ENCODE measurements at places on chromosomes 4 and X.

DNA sequence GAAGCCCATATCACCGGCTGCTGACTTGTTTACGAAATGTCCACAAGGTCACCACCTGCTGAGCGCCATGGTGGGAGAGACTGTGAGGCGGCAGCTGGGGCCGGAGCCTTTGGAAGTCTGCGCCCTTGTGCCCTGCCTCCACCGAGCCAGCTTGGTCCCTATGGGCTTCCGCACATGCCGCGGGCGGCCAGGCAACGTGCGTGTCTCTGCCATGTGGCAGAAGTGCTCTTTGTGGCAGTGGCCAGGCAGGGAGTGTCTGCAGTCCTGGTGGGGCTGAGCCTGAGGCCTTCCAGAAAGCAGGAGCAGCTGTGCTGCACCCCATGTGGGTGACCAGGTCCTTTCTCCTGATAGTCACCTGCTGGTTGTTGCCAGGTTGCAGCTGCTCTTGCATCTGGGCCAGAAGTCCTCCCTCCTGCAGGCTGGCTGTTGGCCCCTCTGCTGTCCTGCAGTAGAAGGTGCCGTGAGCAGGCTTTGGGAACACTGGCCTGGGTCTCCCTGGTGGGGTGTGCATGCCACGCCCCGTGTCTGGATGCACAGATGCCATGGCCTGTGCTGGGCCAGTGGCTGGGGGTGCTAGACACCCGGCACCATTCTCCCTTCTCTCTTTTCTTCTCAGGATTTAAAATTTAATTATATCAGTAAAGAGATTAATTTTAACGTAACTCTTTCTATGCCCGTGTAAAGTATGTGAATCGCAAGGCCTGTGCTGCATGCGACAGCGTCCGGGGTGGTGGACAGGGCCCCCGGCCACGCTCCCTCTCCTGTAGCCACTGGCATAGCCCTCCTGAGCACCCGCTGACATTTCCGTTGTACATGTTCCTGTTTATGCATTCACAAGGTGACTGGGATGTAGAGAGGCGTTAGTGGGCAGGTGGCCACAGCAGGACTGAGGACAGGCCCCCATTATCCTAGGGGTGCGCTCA is 8.7 kb upstream of the MSANTD1 start:
- DNase-seq, result no peak

GRCh38 chr4:189136462-189136861 is 804.2 kb upstream of the FRG1 start:
- no peak for DNase-seq

- no peak for DNase-seq
Measured at GRCh38 chr4:148437439-148437838, 4.8 kb downstream of the NR3C2 start.

- no peak for DNase-seq
Measured at GRCh38 chr4:93394545-93395081, 433.9 kb upstream of the ATOH1 start.

- no peak for DNase-seq
Measured at GRCh38 chr4:25446611-25447010, 69.5 kb downstream of the ANAPC4 start.

GRCh38 chrX:10138726-10139125 is 18.0 kb upstream of the CLCN4 start:
- no peak for DNase-seq

- no peak for DNase-seq
Measured at GRCh38 chr4:77126809-77127208, 30.2 kb upstream of the CCNG2 start.

DNA sequence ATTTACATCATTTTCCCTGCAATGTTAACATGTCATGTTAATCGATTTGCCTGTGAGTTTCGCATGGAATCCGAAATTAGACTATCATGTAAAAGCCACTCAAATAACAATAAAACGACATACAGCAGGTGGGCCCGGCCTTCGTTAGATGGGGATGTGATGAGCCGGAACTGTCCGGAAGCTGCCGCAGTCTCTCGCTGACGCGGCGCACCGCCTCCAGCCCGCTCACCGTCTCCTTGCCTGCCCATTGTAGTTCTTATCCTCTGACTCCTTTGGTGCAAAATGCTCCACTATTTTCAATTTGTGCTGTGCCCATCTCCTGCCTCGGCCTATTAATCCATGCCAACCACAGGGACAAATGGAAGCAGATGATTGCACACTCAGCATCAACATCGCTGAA is 877.5 kb upstream of the TENM3 start:
- DNase-seq, result no peak

GRCh38 chr4:8227201-8227770 is 28.2 kb downstream of the SH3TC1 start:
- no peak for DNase-seq

- DNase-seq, result no peak
Measured at GRCh38 chr4:98996765-98997068, 1.2 kb downstream of the METAP1 start.

- no peak for DNase-seq
Measured at GRCh38 chr4:146105464-146105863, 70.1 kb upstream of the LSM6 start.

DNA sequence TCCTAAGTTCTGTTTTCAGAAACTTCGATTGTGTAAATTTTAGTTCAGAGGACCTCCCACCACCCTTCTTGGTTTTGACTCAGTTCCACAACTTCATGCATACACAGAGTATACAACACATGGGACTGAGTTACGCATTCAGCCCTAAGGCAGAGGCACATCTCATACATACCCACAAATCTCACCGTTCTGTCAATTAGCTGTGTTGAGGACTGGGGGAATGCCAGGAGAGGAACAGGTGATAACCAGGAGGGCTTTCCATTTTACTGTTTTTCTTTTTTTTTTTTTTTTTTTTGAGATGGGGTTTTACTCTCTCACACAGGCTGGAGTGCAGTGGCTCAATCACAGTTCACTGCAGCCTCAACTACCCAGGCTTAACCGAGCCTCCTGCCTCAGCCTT is 150.2 kb downstream of the TSPAN5 start:
- no peak for DNase-seq

DNA sequence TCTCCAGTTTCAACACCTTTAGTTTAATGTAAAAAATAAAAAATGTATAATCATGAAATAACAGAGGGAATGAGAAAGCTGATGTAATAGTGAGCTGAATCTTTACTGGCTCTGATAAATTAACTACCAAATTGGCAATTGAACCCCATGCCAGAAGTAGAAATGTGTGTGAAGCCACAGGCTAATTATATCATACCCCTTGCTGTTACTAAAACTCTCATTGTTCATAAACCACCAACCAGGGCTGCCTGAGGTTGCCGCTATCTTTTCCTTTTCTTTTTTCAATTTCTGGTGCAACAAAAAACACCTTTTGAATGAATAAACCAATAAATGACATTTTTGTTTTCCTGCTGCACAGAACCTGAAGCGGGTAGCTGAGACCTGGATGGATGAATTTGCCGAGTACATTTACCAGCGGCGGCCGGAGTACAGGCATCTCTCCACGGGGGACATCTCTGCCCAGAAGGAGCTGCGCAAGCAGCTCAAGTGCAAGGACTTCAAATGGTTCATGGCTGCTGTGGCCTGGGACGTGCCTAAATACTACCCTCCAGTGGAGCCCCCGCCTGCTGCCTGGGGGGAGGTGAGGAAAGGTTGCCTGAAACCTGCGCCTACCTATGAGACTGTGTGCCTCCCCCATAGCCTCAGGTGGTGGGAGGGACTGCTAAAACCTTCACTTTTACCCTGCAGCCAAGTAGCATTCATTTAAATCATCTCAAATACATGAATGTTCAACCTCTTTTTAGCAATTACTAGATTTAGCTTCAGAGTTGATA is 216.7 kb upstream of the GALNT7 start:
- no peak for DNase-seq

GRCh38 chr4:115058533-115058932 is 54.9 kb downstream of the NDST4 start:
- DNase-seq, result no peak

GRCh38 chr4:73258436-73258685 is 237 bp downstream of the ANKRD17 start:
- DNase-seq, result no peak

DNA sequence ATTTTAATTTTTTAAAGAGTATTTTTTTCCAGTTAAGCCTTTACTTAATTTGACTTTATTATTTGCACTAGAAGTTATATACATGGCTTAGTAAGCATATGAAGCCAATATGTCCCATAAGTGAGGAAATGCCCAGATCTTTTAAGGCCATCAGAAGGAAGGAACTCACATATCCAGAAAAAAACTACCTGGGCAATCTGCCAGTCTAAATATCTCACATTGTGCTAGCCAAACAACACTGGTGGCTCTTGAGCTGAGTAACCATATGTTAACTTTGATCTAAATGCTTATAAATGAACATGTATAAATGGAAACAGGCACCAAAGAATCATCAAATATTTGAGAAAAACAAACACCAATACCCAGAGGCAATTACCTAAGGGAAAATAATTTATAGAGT is 138.6 kb upstream of the APOOL start:
- no peak for DNase-seq

DNA sequence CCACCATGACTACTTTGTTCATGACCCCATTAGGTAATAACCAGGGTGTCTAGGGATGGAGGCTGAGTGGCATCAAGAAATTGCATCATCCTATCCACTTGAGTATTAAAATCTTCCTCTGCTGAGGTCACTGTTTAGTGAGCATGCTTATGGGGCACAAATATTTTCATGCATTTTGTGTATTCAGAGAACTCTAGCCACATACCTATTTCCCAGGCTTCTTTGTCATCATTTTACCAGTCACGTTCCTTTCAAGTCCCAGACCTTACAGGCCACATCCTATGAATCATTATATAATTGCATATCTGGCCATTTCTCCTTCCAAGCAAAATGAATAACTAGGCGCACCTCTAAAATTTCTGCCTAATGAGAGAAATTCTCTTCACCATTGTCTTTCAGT is 1882.9 kb upstream of the AGA start:
- no peak for DNase-seq

GRCh38 chr4:66946761-66947160 is 598.5 kb downstream of the CENPC start:
- DNase-seq, result no peak

DNA sequence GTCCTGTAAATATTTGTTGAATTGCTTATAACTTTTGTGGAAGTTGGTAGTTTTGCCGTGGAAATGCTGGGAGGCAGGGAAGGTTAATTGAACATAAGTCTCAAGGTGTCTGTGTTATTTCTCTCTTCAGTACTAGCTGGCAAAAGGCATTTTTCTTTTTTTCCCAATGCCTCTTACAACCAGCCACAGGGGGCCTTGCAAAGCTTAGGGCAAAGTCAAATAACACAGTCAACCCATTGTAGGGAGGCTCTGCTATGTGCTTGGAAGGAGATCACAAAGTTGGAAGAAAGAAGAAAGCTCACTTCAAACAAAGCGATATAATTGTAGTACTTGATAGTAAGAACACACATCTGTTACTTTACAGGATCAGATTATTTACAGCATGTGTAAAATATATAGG is 802.6 kb downstream of the PDHA2 start:
- no peak for DNase-seq

GRCh38 chrX:11647138-11647537 is 18.6 kb downstream of the ARHGAP6 start:
- no peak for DNase-seq

DNA sequence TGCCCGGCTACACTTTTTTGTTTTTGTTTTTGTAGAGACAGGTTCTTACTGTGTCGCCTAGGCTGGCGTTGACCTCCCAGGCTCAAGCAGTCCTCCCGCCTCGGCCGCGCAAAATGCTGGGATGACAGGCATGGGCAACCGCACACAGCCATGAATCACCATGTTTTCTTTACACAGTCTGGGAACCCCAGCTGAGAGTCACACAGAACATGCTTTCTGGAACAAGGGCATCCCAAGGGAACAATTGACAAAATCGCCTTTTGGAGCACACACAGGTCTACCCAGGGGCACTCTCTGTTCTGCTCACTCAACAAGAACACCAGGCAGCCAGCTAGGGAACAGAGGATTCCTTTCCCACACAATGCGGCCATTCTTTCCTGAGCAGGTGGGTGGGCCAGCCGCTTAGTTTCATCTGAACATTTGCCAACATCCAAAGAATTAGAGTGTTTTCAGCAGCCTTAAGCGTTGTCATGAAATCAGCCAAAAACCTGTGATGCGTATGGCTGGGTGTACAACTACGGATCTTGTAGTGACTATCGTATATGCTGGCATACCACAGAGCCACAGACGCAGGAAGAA is 15.7 kb downstream of the PRKX start:
- no peak for DNase-seq

DNA sequence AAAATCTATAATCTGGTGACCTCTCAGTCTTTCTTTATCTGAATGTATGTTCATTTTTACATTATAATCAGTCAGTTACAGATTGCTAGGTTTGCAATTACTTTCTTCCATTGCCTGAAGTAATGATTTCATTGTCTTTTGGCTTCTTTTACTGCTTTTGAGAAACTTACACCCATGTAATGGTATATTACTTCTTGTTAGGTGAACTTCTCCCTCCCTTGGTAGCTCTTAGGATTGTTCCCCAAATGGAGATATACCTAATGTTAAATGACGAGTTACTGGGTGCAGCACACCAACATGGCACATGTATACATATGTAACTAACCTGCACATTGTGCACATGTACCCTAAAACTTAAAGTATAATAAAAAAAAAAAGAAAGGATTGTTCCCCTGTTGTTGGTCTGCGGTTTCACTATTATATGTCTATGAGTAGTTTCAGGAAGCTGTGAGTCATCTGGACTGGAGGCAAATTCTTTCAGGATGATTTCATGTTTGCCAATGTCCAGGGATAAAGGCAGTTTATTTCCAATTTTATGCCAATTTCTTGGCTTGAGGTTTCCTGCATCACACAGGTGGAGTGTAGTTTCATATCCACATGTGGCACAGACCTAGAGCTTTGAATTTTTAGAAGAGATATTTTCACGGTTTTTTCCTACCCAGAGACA is 21.8 kb downstream of the SPANXC start:
- DNase-seq, result no peak

DNA sequence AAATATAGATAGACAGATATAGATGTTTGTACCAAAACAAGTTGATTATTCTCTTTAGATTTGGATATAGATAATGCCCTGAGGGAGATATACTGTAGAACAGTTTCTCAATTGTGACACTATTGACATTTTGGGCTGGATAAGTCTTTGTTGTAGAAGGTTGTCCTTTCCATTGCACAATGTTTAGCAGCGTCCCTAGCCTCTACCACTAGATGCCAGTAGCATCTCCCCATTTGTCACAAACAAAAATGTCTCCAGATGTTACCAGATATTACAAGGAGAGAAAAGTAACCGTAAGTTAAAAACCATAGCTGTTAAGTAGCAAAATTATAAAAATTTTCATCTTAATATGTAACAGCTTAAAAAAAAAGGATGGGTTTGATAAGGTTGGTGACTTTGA is 2595.3 kb downstream of the ARAP2 start:
- DNase-seq, result no peak

DNA sequence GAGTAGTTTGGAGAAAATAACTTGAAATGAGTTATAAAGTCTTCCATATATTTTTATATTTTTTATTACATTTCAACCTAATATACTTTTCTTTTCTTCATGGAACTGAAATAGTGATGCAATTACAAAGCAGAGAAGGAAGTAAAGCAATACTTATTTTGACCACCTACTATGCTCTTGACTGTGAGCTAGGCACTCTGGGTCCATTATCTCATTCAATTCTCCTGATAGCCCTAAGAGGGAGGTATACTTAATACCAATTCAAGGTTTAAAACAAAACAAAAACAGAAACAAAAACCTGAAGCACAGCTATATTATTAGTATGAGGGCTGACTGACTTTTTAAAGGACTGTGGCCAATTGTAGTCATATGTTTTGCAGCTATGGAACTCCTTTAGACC is 193.5 kb downstream of the MAD2L1 start:
- DNase-seq, result no peak

Data from CD4-positive, alpha-beta T cell treated with Interleukin-2 at 100 ng/mL for 4 hours (primary cell).